ENCODE measurements at places on chromosomes 13 and 19. TPM values are rescaled to one million over a fixed set of nuclear protein-coding genes. Genes with fewer than 3 reads are reported as not detected.

DNA sequence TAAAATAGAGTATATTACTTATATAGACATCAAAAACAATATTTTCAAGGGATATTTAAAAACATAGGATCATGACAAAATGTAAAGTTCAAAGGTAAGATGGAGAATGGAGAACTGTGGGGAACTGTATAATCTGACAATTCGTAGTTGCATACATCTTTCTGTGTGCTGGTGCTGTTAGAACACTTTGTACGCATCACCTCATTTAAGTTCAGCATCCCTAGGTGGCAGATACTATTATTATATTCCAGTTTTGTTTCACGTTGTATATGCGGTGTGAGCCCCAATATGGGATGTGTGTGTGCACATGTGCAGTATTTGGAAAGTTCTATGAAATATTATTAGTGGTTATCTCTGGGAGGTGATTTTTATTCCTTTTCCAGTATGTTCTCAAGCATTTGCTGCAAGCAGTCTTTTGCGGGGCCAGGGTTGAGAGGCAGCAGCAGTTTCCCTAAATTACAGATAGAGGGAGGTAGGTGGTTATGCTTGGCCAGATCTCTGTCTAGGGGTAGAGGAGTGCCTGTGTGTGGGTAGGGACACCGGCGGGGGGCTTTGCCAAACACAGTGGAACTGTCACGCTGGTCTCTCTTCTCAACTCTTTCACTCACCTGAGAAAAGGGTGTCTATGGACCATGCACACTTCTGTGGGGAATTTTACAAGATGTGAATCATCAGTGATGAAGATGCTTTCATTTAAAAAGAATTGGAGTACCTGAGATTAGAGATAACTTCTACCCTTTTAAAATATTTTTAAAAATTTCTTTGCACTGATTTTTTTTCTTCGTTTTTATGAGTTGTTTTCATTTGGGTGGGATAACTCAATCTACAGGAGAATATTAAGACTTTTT lies 55.6 kb upstream of the ALOX5AP start:
- DNase-seq = peak; percentile 68

GRCh38 chr19:45323671-45324081 lies 1.0 kb upstream of the CKM start:
- DNase-seq = peak; percentile 70

The EPSTI1 gene
- 0.02 TPM for polyA plus RNA-seq

DNA sequence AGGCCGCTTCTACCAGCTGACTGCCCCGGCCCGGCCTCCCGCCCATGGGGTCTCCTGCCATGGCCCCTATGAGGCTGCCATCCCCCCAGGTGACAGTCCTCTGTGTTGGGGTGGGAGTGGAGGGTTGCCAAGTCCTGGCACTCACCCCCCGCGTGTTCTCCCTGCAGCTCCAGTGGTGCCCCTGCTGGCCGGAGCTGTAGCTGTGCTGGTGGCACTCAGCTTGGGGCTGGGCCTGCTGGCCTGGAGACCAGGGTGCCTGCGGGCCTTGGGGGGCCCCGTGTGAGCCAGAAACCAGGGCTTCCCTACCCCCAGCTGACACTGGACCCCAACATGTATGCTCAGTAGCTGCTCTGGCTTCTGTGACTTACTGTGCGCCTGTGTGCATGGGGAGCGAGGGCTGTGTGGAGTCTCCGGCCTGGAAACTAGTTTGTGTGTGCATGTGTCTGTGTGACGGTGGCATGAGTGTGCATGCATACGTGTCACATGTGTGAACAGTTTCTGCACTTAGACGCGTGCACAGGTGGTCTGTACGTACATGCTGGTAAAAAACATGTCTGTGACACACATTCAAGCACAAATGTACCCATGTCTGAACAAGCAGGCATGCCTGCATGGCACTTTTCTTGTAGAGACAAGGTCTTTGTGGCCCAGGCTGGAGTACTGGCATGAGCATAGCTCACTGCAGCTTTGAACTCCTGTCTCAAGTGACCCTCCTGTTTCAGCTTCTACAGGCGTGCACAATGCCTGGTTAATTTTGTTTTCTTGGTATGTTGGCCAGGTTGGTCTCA lies 4.9 kb downstream of the ACP4 start:
- peak; percentile 57 for DNase-seq

The ZNF805 gene
- polyA plus RNA-seq = 2.5 TPM

DNA sequence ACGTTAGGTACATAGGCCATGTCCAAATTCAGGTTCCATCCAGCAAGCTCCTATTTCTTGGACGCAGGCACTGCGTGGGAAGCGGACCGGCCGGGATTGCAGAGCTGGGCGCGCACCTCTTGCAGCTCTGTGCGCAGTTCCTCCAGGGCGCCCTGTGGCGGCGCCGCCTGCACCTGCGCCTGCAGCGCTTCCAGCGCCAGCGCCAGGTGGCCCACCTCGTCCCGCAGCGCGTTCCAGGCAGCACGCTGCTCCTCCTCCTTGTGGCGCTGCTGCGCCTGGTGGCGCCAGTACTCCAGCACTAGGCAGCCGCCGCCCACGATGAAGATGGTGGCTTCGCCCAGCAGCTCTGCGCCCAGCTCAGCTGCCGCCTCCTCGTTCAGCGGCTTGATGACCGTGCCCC lies 31.1 kb downstream of the OPA3 start:
- no peak for DNase-seq

The NPAS1 gene
- 1.0 TPM for polyA plus RNA-seq

The KLK7 gene
- polyA plus RNA-seq = not detected

DNA sequence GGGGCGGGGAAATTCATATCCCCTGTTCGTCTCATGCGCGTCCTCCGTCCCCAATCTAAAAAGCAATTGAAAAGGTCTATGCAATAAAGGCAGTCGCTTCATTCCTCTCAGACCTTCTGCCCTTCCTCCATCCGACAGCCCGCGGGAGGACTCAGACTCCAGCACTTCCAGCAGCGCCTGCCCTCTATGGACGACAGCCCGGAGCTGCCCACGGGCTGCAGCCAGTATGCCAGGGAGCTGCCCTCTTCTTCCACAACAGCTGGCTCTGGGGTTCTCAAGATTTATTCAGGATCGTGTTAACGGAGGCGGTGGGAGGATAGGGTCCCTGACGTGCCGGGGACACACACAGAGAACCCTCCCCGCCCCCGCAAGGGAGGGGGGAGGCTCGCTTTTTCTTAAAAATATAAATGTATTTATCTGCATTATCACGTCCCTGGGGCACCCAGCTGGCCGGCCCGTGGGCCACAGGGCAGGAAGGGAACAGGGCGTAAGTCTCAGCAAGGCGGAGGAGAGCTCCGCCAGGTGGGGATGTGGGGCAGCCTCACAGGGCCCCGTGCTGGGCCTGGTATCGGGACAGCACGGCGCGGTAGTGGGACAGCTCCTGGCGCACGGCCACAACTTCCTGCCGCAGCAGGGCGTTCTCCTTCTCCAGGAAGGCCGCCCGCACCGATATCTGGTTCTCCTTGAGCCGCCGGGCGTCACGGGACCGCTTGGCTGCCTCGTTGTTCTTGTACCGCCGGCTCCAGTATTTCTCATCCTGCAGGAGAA lies 6.7 kb downstream of the DBP start:
- no peak for DNase-seq

The TPTE2 gene
- polyA plus RNA-seq = not detected

DNA sequence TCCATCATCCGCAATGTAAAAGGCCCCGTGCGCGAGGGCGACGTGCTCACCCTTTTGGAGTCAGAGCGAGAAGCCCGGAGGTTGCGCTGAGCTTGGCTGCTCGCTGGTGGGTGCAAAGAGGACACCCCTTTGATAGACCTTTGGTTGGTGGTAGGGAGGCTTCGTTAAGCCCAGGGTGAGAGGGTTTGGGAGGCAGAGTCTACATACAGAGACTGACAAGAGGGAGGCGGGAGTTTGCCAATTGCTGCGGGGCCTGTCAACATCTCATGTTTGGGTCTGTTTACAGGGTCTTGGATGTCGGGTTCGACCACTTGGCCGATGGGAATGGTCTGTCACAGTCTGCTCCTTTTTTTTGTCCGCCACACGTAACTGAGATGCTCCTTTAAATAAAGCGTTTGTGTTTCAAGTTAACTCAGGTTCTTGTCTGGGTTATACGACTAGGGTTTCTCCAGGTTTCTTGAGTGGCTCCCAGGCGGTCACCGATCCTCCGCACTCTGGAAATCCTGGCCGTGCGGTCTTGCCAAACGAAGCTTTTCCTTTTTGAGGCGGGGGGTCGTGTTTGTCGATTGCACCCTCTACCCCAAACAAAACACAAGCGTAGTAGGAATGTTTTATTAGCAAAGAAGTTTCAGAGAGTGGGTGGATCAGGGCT lies 816 bp downstream of the RPS28 start:
- DNase-seq = no peak

- no peak for DNase-seq
Observed at GRCh38 chr13:94548821-94549231, 47.1 kb downstream of the TGDS start.

GRCh38 chr13:86992251-86992650 lies 678.9 kb upstream of the SLITRK5 start:
- no peak for DNase-seq

The MAP4K1 gene
- 0.31 TPM for polyA plus RNA-seq

DNA sequence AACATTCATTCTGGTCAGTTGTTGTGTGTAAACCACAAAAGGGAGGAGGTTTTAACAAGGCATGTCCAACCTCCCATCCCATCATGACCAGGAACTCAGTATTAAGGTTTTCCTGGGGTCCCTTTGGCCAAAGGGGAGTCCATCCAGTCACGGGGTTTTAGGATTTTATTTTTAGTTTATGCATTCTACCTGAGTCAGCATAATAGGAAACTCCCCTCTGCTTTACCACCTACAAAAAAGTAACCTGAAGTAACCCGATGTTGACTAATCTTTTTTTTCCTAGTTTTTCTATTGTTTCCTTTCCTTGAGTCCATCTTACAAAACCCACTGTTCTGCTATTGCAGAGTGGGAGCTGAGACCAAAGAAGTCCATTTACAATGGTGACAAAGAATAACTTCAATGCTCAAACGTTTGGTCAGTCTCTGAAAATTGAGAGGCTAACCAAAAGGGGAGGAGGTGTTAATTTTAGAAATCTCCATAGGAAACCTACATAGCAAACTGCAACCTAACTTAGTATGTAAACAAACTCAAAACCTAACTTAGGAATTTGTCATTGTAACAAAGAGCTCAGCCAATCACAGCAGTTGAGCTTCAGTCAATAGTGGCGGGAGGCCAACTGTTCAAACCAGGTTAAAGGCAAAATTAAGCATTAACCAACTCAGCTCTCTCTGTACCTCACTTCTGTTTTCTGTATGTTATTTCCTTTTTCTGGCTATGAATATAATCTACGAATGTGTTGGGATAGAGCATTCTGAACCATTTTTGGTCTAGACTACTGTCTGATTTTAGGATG lies 1954.1 kb downstream of the PCDH9 start:
- no peak for DNase-seq

The KLC3 gene
- 1.2 TPM for polyA plus RNA-seq

The ZNF560 gene
- polyA plus RNA-seq = 0.10 TPM

The GPR12 gene
- polyA plus RNA-seq = not detected

DNA sequence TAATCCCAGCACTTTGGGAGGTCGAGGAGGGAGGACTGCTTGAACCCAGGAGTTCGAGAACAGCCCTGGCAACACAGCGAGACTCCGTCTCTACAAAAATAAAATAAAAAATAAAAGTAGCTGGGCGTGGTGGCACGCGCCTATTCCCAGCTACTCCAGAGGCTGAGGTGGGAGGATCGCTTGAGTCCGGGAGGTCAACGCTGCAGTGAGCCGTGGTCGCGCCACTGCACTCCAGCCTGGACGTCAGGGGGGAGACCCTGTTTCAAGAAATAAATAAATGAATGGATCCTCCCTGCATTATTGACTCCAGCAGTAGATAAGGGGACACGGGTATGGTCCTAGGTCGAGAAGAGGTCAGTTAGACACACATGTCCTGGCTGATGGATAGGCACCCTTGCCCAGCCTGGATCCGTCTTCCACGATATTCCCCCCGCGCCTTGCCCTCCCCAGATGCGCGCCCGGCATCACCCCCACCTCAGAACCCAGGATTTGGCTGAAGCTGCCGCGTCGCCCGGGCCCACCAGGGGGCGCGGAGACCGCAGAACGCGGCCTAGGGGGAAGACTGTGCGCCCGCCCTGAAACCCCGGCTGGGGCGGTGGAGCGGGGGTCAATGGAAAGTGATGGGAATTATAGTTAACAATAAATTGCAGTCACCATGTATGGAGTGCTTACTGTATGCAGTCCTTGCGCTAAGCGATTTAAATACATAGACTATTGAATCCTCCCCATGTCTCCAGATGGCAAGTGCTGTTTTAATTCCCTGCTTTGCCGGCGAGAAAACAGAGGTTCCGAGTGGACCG lies 2.1 kb upstream of the HOOK2 start:
- peak; percentile 89 for DNase-seq

The CFAP97D2 gene
- not detected for polyA plus RNA-seq

- DNase-seq = no peak
Observed at GRCh38 chr13:46580362-46580839, 27.4 kb downstream of the LRCH1 start.

- DNase-seq = no peak
Observed at GRCh38 chr13:25001476-25002206, 94.3 kb upstream of the PABPC3 start.

DNA sequence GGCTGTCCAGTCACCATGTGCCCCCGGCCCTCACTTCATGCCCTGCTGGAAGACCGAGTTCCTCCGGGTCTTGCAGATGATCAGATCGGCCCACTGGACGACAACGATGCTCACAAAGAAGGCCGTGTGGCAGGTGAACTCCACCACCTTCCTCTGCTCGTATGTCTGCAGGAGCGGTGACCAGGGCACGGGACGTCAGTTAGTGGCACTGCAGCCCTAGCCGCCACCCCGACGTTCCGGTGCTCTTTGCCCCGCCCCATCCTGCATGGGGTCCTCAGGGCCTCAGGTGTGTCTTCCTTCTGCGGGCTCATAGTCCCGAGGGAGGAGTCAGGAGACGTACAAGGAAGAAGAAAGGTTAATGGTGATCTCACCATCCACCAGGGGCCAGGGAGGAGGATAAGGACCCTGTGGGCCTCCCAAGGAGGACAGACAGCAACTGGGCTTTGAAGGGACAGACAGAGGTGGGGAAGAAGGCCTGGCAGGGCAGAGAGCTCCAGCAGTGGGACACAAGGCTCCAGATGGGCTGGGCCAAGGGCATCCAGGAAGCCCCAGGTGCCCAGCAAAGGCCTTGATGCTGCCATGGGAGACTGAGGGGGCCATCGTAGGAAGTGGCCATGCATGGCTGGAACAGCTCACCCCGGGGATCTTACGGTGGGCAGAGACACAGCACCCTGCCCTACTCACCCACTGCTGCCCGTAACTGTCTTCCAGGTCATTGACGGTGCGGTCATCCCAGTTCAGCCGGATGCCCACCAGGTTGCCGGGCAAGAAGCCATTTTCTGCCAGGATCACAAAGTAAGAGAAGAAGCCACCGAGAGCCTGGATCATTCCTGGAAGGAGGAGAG lies 9.9 kb upstream of the RABAC1 start:
- DNase-seq = no peak

The ADAMTSL5 gene
- polyA plus RNA-seq = 6.3 TPM

The PNMA8B gene
- 0.63 TPM for polyA plus RNA-seq
